ENCODE measurements at places on chromosomes 1 and 21.

GRCh38 chr1:154614901-154615300, 6.9 kb upstream of the ADAR start:
- peak; percentile 39 for DNase-seq

DNA sequence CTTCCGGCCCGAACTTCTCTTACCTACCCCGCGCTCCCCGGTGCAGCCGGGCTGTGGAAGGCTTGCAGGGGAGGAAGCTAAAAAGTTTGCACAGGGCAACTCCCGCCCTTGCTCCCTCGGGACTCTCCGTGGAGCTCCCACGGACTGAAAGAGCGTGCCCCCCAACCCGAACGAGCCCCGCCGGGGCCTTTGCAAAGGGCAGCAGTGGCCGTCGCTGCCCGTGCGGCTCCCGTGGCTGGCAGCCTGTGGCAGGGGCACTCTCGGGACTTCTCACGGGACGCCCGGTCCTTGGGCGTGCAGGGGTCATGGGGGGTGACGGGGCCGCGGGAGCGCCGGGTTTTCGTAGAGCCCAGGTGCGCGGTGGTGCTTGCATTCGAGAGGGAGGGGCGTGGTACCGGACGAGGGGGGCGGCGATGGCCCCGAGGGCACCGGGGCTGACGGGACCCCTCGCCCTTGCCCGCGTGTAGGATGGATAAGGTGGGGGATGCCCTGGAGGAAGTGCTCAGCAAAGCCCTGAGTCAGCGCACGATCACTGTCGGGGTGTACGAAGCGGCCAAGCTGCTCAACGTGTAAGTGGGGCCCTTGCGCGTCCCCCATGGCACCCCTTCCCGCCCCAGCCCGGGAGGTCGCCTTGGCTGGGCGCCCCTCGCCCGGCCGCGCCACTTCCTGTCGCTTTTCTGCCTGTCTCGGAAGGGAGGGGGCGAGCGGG, 711 bp downstream of the GADD45A start:
- DNase-seq, result peak; percentile 46

DNA sequence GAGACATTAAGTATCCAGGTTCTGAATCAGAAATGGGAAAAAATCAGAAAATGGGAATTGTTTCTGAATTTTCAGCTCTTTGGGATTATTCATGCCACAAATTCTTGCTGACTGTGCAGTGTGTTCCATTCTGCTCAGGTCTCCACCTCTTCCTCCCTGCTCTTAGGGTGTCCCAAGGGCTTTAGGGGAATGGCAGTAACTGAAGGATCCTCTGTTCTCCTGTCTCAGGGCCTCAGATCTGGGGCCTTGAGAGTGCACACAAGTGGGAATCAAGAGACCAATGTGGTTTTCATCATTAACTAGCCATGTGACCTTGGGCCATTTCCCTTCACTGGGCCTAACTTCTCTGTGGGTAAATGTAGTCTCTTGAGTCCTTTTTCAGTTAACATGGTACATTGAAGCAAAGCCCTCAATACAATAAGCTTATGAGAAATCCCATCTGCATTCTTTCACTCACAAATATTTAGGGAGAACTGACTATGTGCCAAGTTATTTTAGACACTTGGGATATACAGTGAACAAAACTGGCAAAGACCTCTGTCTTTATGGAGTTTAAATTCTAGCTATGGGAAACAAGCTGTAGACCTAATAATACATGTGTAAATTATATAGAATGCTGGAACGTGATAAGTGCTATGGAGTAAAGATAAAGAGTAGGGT, 75.7 kb upstream of the SPATA6 start:
- no peak for DNase-seq

DNA sequence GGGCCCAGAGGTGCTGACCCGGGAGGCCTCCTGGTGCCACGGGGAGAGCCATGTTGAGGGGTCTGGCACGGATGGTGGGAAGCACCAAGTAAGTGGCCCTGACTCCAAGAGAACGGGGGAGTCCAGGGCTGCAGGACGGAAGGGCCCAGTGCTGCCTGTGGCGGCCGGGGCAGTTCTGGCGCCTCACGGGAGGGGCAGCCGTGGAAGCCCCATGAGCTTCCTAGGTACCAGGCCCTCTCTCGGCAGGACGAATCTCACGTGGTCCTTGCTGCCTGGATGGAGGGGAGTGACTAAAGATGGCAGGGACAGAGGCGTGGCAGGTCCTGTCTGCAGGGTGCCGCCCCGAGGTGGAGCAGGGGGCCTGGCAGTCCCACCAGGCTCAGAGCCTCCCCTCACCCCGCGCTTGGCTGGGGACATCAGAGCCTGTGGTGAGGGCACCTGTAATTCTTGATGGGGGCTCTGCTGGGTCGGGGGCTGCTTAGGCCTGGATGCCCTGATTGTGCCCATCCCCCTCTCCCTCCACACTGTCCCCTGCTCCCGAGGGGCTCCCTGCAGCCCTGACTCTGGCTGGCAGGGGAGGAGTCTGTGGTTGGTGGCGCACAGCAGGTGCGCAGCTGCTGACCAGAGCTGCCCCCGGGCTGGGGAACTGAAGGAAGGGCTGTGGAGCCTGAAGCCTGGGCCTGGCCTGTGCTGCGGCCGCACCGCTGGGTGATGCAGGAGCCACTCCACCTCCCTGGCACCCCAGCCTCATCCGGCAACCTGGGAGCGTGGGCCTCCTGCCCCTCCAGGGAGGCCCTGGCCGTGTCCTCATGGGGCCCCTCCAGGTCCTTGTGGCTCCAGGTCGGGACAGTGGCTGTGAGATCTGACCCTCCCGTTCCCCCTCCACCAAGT, 31.4 kb downstream of the POFUT2 start:
- no peak for DNase-seq

GRCh38 chr21:25772686-25773085, 37.9 kb downstream of the GABPA start:
- no peak for DNase-seq

DNA sequence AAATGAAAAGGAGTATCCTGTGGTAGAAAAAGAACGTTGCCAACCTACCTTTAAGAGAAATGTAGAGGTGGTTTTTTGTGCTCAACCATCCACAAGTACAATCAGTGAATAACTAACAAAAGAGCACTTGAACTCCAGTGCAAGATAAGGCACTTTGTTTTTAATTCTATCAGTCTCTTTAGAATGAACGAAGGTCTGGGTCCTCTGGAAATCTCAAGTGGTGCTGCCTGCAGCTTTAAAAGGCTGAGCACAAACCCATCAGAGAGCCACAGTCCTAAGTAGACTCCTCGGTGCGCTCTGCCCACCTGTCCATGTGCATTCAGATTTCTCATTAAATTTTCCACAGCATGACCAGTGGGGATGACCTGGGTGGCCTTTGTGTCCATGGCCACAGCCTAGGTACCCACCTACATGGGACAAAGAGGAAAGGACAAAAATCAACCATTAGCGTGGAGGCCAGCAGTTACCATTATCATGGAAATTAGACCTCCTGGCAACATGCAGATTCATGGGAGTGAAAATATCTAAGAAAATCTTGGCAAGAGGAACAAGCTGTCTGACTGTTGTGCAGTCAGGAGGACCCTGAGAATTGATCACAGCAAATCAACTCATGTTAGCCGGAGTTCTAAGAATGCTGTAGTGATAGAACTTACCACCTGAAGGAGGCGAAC, 9.4 kb downstream of the TRIM45 start:
- DNase-seq, result no peak

- DNase-seq, result peak; percentile 21
These were observed 122.6 kb upstream of the PPP2R5A start for GRCh38 chr1:212162635-212163034.

DNA sequence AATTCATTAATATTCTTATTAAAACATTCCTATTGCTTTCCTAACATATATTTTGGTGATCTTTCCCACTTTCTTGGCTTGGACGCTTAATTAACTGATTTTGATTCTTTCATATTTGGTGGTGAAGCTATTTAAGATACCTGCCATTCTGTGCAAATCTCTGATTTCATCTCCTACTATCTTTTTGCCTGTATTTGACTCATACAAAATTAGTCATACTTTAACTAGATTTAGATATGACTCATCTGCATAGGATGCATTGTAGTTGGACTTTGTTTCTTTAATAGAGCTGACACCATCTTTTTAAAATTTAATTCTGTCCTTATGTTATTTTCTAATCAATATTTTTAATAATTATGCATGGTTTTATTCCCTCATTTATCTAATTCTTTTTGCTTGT, 93.8 kb upstream of the PLPPR4 start:
- no peak for DNase-seq

GRCh38 chr1:66480162-66480561, 53.8 kb upstream of the SGIP1 start:
- DNase-seq, result no peak

DNA sequence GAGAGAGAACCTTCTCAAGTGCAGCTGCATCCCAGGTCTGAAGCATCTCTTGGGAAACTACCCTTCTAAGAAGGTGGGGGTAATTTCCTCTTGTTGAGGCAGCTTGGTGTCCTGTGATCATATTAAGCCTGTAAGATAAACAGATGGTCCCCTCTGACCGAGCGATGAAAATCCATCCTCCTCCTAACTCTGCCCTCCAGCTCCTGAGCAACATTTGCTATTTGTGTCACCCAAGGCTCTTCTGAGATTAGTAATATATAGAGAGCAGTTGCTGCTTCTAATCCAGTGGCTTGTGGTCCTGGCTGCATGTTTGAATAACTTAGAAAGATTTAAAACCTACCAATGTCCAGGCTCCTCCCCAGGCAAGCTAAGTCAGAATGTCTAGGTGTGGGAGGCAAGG, 123.7 kb downstream of the DISC1 start:
- no peak for DNase-seq

DNA sequence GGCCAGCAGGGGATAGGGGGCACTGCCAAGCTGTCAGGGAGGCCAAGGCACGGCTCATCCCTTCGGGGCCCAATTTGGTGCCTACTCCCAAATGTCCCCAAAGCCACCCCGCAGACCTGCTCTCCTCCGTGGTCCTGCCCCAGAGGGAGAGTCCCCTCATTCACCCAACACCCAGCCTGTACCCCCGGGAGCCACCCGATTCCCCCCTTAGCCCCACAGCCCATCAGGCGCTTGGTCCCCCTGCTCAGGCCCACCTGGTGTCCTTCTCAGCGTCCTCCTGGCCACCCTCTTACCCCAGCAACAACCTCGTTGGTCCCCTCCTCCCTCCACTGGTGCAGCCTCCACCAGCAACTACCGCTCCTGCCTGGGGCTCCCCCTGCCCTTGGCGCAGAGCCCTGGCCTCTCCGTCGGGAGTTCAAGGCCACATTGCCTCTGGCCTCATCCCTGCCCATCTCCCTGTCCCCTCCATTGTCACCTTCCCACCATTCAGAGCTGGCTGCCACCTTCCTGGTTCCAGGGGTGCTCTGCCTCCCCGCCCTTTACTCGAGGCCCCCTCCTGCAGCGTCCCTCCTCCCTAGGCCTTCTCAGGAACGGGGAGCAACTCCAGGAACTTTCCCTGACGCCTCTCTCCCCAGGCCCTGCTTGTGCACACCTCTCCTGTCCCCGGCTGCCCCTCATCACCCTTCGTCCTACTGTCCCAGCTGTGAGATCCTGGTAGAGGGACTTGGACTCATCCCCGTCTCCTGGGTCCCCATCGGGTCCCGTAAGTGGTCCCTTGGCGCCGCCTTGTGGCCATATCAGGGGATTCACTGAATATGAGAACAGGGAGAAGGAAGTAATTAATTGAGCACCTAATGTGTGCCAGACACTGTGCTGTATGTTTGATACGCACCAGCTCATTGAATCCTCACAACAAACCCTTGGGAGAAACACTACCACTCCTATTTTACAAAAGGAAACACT, 73.9 kb downstream of the RAP1GAP start:
- peak; percentile 85 for DNase-seq

DNA sequence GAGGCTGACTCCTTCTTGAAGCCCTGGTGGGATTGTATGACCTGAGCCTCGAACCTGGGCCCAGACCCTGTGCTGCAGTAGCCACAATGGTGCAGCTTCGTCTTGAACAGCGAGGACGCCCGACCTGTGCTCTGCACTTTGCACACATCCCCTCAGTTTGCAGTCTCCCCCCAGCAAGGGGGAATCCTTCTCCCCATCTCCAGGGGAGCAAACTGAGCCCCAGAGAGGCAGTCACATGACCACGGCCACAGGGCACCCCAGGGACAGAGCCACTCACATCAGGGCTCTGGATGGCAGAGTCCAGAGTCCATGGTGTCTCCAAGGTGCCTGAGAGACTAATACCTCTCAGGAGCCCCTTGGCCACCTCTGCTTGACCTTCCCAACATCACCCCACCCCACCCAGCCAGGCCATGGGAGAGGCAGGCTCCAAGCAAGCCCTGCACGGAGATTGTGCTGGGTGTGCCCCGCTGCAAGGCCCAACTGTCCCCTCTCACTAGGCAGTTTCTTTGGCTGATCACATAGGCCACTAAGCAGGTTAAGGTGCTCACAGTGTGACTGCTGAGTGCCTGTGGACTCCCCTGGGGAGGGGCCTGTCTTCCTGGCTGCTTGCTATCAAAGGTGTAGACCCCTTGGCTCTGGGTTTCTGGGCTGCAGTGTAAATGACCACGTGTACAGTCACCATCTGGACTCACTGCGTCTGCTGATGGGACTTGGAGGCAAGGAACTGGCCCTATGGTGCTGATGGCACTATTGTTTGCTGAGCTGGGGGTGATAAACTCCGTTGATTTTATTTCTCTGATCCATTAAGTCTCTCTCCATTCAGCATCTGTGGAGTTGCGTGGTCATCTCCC, 398.1 kb downstream of the MATN1 start:
- no peak for DNase-seq

DNA sequence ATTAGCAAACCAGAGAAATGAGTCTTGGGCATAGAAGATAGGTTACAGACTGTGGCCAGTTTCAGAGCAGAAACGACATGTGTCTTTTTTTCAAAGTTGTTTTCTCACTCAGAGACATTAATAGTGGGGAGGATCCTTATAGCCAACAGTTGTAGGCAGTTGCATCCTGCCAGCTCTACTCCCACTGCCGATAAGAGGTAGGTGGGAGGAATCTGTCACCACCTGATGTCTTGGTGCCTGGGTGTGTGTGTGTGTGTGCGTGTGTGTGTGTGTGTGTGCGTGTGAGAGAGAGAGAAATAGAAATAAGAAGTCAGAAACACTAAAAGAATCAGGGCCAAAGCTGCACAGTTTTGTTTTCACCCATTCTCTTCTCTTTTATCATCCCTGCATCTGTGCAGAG, 219.5 kb downstream of the ZP4 start:
- DNase-seq, result peak; percentile 30

DNA sequence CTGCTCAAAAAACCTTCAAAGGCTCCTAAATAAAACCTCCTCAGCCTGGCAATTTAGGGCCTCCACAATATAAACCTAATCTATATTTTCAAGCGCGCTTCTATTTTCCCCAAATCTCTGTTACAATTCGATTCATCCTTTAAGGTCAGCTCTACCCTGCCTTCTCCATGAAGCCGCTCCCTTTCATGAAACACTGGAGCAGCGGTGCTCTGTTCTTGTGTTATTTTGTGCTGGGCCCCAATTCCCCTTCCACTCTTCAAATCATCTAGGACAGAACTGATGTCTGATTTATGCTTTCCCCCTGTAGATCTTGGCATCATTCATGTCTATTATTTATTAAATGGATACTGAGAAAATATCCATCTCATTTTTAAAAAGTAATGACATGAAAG, 6.9 kb downstream of the ERRFI1 start:
- no peak for DNase-seq

GRCh38 chr21:39843916-39844315, 23.3 kb upstream of the PCP4 start:
- DNase-seq, result no peak

GRCh38 chr1:46302641-46303037, 777 bp downstream of the LRRC41 start:
- DNase-seq, result no peak

All from testis (tissue), 5 donors.